ENCODE measurements at places on chromosomes 1 and 21.

GRCh38 chr1:24190983-24191461 is 3.9 kb upstream of the IFNLR1 start:
- DNase-seq, result no peak

GRCh38 chr1:231318015-231318355 is 19.7 kb downstream of the EXOC8 start:
- no peak for DNase-seq

DNA sequence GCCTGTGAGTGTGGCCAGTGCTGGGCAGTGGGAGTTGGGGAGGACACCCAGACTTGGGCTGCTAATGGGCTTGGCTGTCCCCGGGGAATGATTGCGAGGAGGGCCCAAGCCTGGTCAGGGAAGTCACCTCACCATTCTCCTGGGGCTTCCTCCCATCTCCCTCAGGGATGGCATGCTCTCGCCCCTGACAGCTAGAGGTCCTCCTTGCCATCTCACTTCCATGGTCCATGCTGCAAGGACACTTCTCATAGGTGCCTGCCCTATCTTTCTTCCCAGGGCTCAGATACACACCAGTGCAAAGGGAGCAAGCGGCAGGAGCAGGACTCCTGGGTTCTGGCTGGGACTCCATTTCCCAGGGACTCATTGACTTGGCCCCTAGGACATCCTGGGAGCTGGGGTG is 4.1 kb downstream of the NTRK1 start:
- DNase-seq, result no peak

DNA sequence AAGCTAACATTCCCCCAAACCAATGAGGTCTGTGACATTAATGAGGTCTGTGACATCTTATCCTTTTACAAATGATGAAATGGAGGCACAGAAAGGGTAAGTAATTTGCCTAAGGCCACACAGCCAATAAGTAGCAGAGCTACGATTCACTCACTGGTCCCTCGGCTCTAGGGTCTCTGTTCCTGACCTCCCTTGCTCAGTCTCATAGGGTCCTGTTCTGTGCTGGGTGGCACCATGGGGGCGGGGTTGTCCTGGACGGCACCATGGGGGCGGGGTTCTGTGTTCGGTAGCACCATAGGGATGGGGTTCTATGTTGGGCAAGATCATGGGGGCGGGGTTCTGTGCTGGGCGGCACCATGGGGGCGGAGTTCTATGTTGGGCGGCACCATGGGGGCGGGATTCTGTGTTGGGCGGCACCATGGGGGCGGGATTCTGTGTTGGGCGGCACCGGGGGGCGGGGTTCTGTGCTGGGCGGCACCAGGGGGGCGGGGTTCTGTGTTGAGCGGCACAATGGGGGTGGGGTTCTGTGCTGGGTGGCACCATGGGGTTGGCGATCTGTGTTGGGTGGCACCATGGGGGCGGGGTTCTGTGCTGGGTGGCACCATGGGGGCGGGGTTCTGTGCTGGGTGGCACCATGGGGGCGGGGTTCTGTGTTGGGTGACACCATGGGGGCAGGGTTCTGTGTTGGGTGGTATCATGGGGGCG is 55.6 kb downstream of the CLSTN1 start:
- DNase-seq, result no peak

DNA sequence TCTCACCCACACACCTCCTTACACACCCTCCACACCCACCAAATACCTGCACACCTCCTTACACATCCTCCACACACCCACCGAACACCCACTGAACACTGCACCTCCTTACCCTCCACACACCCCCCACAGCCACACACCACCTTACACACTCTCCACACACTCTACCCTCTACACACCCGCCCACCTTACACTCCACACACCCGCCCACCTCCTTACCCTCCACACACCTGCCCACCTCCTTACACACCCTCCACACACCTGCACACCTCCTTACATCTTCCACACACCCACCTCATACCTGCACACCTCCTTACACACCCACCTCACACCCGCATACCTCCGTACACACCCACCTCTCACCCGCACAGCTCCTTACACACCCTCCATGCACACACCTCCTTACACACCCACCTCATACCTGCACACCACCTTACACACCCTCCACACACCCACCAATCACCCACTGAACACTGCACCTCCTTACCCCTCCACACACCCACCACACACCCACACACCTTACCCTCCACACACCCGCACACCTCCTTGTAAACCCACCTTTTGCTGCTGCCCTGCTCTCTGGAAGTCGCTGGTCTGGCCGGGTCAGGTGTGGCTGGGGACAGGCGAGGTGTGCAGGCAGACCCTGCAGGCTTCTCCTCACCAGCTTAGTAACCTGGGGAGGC is 38.5 kb downstream of the COQ8A start:
- no peak for DNase-seq

- DNase-seq, result no peak
Measured at GRCh38 chr1:145689922-145690321, 17.2 kb downstream of the PDZK1 start.

DNA sequence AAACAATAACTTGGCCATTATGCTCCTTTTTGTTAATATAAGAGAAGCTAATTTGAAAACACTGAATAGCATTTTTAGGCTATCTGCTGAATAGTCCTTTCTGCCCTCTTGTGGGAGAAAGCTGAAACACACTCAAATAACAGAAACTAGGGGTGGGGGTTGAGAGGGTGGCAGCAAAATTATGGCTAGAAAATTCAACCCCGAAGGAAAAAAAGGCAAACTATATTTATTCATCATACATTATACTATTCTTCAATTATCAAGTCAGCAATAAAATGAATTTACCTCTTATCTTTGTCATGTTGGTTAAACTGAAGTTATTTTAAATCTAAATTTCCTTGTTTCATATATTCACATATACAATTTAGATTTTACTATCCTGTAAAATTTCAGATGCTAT is 255.9 kb downstream of the FAF1 start:
- peak; percentile 71 for DNase-seq

DNA sequence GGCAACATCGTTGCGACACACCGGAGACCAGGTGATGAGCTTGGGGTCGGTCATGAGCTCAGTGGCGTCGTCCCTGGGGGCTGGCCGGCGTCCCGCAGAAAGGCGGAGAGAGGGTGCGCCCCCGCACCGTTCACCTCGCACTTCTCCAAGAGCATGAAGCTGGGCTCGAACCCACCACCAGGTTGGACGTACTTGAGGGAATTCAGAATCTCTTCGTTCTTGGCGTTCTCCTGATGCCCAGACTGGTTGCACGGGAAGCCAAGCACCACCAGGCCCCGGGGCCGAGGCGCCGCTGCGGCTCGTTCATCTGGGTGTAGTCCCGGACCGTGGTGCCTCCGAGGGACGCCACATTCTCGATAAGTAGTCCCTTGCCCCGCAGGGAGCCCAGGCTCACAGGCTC is 176.6 kb upstream of the ADAMTS5 start:
- DNase-seq, result no peak

DNA sequence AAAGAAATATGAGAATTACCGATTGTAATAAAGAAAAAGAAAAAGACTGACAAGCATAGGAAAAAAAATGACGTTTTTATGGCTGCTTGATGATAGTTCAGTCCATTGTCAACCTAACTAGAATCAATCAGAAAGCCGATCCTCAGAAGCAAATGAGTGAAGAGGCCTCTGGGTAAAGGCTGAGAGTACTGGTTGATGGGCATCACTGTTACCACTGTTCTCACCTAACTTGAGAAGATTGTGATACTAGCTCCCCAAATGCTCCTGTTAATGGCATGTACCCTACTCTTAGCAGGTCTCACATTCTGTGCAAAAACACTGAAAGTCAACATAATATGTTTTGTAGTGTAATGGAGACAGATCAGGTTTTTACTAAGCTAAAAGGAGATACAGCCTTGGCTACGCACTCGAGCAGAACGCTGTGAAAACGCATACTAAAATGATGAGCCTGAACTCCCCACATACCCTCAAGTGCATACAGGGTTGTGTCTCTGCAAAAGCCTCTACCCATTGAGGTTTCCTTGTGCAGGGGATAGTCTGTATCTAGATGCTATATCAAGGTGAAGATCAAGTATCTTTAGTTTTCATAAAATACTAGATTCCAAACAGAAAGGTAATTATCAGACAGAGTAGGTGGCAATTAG is 554.6 kb downstream of the SMYD3 start:
- DNase-seq, result no peak

- no peak for DNase-seq
Measured at GRCh38 chr1:77193951-77194350, 25.3 kb downstream of the PIGK start.

DNA sequence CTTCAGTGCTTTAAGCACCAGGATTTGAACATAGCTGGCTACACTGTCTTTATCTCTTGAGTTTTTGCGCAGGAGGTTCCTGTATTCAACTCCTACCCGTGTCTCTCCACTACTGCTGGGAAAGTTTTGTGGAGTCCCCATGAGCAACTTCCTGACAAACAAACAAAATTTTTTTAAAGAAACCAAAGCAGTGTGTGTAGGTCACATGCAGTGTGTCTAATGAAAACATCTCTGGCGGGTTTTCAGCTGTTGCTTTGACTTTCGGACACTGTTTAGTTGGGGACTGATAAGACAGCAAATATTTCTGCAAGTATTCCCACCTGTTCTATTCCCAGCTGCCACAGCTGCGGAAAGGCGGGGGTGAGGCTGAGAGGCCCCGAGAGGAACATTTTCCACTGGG is 2.0 kb downstream of the PSEN2 start:
- DNase-seq, result no peak

- no peak for DNase-seq
Measured at GRCh38 chr1:178411756-178412399, 84.9 kb downstream of the CLEC20A start.

DNA sequence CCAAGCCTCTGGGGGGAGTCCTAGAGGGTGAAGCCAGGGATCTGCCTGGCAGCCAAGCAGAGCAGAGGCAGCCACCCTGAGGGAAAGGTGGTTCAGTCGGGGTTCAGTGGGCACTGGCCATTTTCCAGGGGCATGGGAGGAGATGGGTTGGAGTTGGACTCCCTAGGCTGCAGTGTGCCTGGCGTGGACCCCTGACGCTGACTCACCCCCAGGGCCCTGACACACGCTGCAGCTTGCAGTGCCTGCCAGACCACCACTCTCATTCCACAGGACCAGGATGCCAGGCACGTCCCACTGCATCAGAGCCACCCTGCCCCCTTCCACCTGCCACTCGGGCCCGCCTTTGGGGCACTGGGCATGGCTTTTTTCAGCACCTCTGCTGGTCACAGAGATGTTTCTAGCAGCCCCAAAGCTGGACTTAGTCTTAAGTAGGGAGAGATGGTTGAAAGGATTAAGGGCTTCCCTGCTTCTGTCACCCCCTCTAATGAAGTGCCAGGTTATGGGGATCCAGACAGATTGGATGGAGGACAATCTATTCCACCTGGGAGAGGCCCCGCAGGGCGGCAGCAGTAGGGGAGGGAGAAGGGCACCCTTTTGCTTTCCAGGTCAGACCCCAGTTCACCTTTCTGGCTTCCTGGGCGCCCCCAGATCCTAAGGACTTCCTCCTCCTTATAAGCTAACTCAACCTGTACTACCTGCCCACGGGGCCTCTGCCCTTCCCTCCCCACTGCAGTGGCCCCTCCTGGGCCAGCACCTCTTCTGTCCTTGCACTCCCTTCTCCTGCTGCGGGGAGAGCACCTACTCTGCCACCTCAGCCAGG is 1.6 kb downstream of the SYT2 start:
- no peak for DNase-seq

GRCh38 chr1:34925730-34926129 is 3.7 kb downstream of the DLGAP3 start:
- no peak for DNase-seq

- no peak for DNase-seq
Measured at GRCh38 chr1:201740086-201740541, 88.8 kb upstream of the IPO9 start.

GRCh38 chr1:231153726-231154125 is 8.1 kb upstream of the TRIM67 start:
- peak; percentile 92 for DNase-seq

DNA sequence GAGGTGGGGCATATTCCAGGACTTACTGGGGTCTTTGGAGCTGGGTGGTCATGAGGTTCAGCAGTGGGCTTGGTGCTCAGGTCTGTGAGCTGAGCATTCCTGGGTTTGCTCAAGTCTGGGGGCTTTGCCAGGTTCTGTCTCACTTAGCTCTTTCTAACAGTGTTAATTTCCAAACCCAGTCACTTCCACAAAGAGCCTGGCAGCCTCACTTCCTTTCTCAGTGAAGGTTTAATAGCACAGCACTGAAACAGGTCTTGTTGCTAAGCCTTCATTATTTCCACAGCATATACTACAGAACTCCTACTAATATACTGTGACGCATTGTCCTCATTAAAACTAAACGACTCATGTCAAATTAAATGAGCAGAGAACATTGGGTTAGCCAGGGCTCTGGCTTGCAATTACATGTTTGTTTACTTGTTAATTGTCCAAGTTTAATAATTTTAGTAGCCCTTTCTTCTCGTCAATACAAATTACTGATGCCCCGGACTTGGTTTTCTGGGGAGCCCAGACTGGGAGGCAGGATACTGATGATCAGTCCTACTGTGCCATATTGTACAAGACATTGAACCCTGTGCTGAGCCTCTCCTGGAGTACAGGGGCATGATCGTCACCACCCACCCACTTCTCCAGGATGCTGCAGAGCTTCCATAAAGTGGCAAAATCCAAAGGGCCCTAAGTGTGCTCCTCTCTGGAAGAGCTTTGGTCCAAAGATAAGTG is 170.7 kb downstream of the IER5 start:
- no peak for DNase-seq

DNA sequence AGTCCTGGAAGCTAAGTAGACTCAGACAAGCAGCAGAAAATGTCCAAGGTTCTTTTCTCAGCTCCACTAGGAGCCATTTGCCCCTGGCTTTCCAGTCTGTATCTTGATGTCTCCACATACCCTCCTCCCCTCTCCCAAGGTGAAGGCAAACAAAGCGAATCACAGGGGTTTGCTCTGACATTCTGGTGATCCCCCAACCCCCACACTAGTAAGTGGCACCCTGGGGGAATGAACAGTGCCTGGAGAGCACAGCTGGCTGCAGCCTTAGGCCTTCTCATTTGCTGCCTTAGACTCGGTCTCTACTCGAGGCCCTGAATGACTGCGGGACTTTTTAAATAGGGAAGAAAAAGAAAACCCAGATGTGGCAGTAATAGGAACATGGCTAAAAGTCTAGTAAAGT is 15.3 kb downstream of the ERI3 start:
- no peak for DNase-seq

DNA sequence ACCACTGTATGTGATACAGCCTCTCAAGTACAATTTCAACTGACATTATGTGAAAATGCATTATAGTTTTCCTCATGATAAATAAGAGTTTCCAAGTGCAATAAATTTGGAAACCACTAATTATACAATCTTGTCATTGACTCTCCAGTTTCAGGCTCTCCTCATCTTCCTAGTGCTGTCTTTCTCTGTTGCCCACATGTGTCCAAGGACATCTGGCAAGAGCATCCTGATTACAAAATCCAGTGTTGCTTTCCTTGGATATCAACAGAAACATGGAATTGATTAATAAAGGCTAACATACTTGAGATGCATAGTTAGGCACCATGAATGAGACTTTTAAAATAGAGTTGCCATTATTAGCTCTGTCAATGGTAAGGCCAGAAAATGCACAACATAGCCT is 15.6 kb upstream of the MAP10 start:
- no peak for DNase-seq

DNA sequence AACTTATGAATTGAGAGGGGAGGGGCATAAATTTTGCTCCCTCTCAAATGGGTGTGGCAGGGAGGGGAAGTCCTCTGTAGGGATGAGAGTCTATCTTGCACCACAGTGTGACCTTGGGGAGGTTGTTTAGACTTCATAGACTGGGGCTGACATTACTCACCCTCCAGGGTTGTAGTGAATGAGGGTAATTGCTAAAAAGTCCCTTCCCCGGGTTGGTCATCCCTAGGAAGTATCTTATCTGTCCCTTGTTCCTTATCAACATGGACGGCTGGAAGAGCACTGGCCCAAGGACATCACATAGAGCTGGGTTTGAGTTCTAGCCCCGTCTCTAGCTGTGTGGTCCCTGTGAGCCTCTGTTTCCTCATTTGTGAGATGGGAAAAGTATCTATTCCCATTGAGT is 52.4 kb upstream of the SLC2A1 start:
- no peak for DNase-seq
